Astrocyte of the spinal cord (primary cell): ENCODE measurements at places on chromosomes 6 and 20.

- no peak for DNase-seq
Observed at GRCh38 chr6:11236076-11236750, 3.7 kb upstream of the NEDD9 start.

- peak; percentile 30 for DNase-seq
Observed at GRCh38 chr6:156977527-156978291, 200.5 kb downstream of the ARID1B start.

DNA sequence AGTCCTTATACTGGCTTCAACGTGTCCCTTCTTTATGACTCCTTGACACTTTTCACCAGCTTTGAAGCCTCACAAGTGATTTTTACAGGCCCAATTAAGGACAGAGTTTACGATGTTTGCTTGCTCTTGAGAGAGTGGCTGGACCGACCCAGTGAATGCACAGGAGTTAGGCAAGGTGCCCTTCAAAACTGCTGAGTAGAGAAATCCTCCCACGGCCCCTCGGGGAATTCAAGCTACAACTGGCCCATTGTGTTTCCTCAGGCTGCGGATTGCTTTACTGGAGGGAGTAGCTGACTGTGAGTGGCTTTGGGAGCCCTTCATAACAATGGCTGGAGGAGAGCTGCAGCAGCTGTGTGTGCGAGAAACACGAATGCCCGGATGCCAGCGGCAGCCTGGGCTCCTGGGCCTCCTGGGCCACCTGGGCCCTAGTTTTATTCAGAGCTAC, 50.0 kb downstream of the SGK1 start:
- no peak for DNase-seq

DNA sequence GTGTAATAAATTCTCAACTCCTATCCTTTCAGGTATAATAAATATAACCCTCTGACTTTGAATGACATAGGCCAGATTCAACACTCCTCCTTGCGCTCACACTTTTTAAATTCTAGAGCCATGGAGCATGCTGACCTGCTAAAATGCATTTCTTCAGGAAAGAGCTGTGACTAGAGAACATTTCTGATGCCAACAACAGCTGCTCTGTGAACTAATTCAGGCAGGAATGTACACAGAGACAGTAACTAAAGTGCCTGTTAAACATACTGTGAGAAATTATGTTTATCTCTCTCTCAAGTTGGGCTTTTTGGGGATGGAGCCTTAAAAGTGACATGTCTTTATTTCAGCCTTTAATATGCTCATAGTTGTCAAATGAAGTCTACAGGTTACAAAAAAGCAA, 8.3 kb downstream of the NHSL1 start:
- no peak for DNase-seq

DNA sequence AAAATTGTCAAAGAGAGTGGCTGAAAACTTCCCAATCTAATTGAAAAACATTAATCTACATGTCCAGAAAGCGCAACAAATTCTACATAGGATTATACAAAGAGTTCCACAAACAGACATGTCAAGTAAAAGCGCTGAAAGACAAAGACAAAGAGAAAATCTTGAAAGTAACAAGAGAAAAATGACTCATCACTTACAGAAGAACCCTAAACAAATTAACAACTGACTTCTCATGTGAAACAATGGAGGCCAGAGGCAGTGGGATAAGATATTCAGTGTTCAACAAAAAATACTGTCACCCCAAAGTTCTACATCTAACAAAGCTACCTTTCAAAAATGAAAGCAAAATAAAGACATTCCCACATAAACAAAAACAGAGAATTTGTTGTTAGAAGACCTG, 2.0 kb upstream of the POM121L2 start:
- DNase-seq = no peak

- DNase-seq = peak; percentile 34
Observed at GRCh38 chr20:51132279-51132678, 109.4 kb upstream of the KCNG1 start.

DNA sequence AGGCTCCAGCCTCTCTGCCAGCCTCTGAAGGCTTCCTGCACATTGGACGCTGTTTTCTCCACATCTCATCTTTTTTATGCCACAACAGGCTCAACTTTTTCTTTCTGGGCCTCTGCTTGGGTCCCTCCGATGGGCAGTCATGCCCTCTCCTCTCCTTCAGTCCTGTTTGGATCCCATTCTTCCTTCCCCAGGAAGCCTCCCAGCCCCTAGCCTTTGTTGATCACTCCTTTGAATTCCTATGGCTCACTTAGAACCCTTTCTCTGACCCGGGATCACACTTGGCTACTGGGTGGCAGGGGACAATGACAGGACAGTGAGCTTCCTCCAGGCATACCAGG, 4.5 kb downstream of the SLA2 start:
- no peak for DNase-seq

GRCh38 chr6:32858194-32858593, 4.2 kb downstream of the PSMB9 start:
- no peak for DNase-seq

- DNase-seq = no peak
Observed at GRCh38 chr20:20255099-20255498, 112.8 kb upstream of the INSM1 start.

DNA sequence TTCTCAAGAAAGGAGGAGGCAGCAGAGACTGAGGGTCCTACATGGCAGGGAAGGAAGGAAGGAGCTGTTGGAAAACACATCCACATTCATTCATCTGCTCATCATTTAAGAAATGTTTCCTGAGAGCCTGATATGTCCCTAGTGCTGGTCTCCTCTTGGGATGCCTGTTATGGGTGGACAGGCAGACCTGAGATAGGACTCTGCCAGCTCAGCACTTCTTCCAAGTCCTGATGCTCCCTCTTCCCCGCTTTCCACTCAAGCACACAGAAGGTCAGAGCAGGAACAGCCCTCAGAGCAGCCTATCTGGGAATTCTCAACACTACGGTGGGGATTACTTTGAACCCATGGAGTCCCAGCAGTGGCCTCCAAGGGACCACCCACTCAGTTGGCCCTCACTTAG, 8.0 kb upstream of the SIRPD start:
- no peak for DNase-seq

- no peak for DNase-seq
Observed at GRCh38 chr6:100877851-100878250, 3.3 kb downstream of the ASCC3 start.

DNA sequence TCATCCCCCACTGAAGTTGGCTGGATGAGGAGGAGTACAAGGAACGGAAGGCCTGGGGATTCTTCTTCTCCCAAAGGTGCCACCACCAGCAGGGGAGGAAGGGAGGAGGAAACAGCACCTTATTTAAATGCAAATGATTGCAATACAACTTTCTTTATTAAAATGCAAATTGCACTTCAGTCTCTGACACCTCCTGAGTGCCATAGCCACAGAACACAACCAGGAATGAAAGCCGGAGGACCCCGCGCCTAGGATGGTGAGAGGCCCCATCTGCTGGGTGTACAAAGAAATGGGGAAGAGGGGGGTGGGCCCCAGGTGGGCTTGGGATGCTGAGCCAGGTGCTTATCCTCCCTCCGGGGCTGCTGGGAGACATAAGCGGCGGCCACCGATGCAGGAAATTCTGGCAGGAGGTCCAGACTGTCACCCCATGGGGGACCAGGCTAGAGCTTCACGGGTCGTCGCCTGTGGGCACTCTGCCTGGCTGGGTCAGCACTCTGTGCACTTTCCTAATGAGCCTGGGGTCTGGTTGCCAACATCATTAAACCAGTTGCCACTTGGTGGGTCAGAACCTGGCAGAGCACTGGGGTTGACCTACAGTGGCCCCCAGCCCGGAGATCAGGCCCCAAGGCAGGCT, 154.2 kb upstream of the MLN start:
- no peak for DNase-seq

DNA sequence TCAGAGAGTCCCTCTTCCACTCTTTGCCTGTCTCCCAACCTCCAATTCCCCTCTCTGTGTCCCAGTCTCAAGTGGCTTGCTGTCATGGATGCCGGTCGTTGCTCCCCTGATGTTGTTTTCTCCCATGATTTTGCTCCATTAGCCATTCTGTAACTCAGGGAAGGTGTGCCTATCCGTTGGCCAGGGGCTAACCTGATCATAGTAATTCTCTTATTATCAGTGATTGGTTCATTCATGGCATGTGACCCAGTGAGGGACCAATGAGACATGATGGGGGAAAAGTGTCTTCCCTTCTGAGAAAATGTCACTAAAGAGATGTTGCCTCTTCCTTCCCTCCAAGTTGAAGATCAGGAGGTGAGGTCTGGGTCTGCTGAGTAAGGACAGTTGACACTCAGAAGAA, 214.5 kb downstream of the FARS2 start:
- no peak for DNase-seq

DNA sequence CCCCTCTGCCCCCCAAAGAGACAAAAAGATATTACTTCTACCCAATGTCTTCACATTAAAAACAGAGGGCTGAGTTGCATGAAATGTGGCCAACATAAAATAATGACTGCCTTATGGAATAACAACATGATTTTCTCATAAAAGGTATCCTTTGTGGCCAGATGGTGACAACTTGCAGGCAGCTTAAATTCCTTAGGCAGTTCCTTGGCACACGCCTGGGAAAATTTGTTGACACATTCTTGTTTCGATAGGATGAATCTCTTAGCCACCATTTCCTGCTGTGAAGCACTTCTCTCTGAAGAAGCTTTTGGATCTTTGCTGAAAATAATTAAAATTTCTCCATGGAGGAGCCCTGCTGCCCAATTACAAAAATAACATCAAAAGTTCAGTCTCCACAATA, 109.0 kb upstream of the COL21A1 start:
- DNase-seq = peak; percentile 40

GRCh38 chr6:124524491-124525200, 437.6 kb upstream of the RNF217 start:
- no peak for DNase-seq

DNA sequence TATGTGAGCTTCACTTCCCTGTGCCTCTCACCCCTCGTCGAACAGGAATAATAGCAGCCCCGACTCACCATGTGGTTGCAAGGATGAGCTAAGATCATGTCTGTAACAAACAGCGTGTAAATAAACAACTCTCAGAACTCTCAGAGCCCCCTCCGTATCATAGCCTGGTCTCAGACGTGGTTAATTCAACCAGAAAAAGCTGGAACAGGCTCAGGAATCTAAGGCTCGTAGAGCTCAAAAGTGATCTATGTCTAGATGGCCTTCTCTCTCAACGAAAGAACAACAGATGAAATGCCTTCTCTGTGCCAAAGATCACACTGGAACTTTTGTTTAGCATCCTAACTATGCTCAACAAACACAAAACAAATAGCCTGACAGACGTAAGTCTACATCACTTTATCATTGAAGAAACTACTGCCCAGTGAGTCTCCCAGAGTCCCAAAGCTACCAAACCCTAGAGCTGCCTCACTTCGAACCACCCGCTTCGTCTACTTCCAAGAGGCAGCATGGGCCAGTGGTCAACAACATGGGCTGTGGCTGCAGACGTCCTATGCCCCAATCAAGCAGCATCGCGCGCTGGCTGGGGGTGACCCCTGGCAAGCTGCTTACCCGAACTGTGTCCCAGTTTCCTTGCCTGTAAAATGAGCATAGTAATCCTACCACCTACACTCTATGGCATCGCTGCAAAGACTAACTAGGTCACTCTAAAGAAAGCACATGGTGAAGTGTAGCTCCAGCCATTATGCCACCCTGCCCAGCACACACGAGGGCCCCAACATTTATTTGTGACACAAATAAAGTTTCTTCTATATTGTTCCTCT, 35.1 kb downstream of the NFATC2 start:
- DNase-seq = peak; percentile 74

GRCh38 chr6:16403831-16404230, 165.4 kb downstream of the GMPR start:
- DNase-seq = no peak

DNA sequence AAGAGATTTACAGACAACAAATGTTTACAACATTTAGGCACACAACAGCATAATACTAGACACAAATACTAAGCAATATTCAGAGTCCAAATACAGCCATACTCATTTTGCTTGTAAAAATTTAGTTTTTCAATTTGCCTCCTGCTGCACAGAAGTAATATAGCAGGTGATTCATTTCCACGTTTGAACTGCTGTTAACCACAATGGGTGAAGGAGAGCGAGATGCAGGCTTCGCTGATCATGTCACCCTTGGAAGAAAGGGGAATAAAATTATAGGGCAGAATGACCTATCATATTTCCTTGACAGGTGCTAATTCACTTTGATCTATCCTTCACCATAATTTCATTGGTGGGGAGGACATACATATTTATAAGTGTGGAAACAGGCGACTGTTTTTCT, 643.8 kb upstream of the AGPAT4 start:
- DNase-seq = peak; percentile 59
